ENCODE measurements at places on chromosomes 4 and X.
A peak's percentile ranks its signal among the peaks of the same experiment; 100 is the strongest.

DNA sequence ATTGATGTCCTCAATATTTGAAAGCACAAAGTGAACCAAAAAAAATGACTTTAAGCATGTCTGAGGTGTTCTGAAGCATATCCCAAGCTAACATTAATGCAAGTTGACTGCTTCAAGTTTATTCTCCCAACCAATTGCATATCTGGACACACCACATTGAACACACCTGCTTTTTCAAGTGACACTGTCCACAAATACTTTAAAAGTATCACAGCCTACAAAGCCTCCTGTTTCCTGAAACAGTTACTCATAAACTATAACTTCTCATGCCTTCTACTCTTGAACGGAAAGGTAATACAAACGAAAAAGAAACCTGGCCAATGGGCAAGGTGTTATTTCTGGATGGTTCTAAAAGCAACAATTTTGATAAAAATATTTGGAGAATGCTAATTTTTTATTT, 1.1 kb downstream of the CDKL2 start:
- no peak for DNase-seq

DNA sequence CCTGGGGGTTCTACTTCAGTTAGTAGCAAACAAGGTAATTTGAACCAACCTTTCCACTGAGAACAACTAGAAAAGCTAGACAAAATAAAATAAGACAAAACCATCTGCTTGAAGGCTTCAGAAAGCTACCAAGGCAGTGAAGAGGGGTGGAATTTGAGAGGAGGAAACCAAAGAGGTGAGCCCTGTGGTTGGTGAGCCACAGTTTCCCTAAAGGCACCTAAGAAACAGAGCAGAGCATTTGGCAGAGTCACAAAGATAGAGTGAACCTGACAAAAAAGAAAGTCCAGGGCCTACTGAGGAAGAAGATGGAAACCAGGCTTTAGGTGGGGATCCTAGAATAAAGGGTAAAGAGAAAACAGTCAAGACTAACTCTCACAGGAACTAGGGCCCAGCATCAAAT, 44.3 kb downstream of the CHST7 start:
- no peak for DNase-seq

GRCh38 chrX:111375747-111376146, 36.2 kb downstream of the DCX start:
- no peak for DNase-seq

DNA sequence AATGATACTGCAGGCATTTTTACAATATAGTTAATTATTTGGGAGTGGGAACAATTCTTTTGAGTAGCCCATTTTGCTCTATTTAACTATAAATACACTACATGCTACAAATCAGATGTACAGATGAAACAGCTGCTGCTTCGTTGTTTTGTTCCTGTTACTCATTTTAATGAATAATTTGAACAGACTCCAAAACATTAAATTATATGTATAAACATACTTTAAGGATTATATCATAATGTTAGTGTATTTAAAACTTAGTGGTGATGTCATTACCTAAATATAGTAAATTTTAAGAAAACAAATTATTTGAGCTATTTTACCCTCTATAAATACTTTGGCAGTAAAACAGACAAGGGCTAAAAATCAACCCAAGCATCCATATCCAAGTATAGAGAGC, 60.7 kb downstream of the GAB1 start:
- no peak for DNase-seq

DNA sequence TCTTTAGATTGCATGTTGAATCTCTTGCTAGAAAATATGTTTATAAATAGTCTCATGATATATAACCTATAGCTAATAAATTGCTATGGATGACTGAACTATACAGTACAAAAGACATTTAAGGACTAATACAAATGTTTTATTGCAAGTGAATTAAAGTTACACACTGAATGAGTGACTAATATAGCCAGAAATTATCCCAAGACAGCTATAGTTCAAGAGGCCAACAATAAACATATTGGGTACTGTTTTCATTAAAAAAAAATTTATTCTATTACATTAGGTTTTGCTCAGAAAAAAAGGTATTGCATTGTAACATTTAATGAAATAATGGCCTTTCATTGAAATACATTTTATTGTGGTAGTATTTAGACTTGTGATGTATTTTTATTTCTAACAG, 819.1 kb downstream of the TRIML1 start:
- no peak for DNase-seq

GRCh38 chrX:68043713-68044438, 389.4 kb downstream of the OPHN1 start:
- no peak for DNase-seq

DNA sequence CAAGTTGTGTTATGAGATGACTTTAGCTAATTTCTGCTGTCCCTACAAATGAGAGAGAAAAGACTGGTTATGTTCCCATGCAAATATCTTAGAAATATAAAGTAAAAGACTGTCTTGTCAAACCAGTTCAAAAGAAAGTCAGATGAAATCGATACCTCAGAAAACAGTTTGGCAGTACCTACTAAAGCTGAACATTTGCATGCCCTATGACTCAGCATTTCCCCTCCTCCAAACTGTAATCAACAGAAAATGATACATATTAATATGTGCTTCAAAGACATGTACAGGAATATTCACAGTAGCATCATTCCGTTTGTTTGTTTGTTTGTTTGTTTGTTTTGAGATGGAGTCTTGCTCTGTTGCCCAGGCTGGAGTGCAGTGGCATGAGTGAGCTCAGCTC, 90.3 kb downstream of the ARX start:
- no peak for DNase-seq

DNA sequence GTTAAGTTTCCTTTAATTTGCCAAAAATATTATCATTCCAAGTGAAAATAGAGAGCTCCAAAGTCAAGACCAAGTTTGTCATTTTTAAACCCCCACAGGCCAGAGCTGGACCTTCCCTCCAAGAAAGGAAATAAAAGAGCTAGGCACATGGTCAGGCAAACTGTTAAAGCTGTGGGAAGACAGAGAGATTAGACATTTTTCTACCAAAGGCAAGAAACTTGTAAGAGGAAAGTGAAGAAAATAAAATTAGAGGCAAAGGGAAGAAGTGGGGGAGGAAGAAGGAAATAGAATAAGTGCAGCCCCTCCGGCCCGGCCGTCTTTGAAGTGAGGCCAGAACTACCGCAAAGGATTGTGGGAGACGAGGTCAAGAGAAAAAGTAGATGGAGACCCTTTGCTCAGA, 47.9 kb upstream of the HAND2 start:
- DNase-seq, result no peak

- no peak for DNase-seq
These were observed 24.3 kb downstream of the HSD17B13 start for GRCh38 chr4:87298362-87298761.

GRCh38 chr4:38500433-38500832, 163.6 kb upstream of the KLF3 start:
- DNase-seq, result no peak

GRCh38 chr4:28926156-28926555, 1794.0 kb upstream of the PCDH7 start:
- no peak for DNase-seq

GRCh38 chr4:1155314-1155713, 17.1 kb downstream of the SPON2 start:
- DNase-seq, result no peak

- DNase-seq, result no peak
These were observed 27.1 kb upstream of the RBMX start for GRCh38 chrX:136907621-136908020.

- no peak for DNase-seq
These were observed 17.2 kb upstream of the SCRG1 start for GRCh38 chr4:173415885-173416653.

GRCh38 chrX:128929271-128930057, 593.8 kb downstream of the SMARCA1 start:
- DNase-seq, result no peak

GRCh38 chrX:39725928-39726619, 371.7 kb downstream of the BCOR start:
- no peak for DNase-seq

DNA sequence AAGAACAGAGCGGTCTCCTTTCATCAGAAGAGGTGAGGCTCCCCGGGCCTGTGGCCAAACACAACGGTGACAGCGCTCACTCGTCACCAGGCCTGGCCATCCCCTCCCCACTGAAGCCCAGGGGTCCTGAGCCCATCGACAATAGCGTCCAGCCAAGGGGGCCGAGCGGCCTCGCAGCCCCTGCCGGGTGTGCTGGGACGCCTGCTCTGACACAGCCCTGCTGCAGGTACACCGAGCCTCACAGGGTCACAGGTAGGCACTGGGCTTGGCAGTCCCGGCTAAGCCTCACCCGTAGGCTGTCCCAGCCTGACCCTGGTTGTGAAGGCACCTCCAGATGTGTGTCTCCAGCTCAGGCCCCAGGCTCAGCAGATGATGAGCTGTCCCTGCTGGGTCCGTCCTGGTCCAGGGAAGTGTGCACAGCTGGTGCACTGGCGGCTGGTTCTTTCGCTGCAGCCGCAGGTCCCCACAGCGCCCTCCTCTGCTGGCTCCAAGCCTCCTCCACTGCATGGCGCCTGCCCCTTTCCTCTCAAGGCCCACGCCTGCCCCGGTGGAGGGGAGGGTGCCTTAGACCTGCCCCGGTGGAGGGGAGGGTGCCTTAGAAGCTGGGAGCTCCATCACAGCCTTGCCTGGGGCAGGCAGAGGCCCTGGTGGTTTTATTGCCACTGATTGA, 21.5 kb downstream of the UVSSA start:
- DNase-seq, result no peak

DNA sequence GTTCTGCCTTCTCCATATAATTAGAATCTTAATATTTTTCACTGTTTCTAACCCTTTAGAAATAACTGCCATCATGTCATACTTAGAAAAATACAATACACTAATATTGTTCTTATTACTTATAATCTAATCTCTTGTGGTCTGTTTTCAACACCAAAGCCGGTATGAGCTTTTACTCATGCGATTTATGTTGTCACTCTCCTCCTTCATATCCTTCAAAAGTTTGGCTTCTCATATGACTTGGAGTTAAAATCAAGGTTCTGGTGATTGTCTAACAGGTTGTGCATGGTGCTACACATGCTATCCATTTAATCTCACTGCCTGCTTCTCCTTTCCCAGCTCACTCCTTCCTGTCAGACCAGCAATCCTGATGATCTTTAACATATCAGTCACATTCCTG, 1392.9 kb downstream of the ARAP2 start:
- no peak for DNase-seq

DNA sequence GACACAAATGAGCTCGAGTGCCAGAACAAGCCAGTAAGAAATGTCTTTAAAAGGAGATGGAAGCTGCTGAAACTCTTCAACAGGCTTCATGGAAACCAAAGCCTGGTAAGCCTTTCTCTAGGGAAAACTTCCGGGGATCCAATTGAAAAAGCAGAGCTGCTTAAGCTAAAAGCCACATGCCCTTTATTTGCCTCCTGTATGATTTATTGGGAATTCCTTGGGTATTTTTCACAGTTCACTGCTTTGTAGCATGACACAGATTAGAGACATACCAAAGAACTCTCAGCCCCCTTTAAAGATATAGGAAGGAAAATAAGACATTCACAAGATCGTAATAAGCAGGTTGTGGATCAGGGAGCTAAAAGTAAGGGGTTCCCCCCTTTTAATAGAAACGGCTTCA, 6.5 kb upstream of the ARHGAP6 start:
- no peak for DNase-seq

GRCh38 chr4:10104211-10104990, 12.2 kb downstream of the WDR1 start:
- no peak for DNase-seq

- peak; percentile 2 for DNase-seq
These were observed 126.7 kb upstream of the MBNL3 start for GRCh38 chrX:132615391-132616131.

- no peak for DNase-seq
These were observed 64.4 kb upstream of the ENPEP start for GRCh38 chr4:110411574-110412011.

GRCh38 chr4:67749286-67749685, 4.9 kb downstream of the GNRHR start:
- no peak for DNase-seq
